ENCODE measurements at places on chromosomes 6 and 20. TPM values are rescaled to one million over a fixed set of nuclear protein-coding genes. Genes with fewer than 3 reads are reported as not detected.

Gene SLC44A4
- not detected for total RNA-seq

Gene THEMIS
- total RNA-seq = not detected

Gene IYD
- not detected for total RNA-seq

Gene RNF144B
- 1.1 TPM for total RNA-seq

Gene PPP1R3G
- total RNA-seq = 1.6 TPM

Gene TRIM40
- total RNA-seq = not detected

Gene MLN
- total RNA-seq = not detected

Gene NCOA5
- total RNA-seq = 13.8 TPM

Gene ATXN1
- total RNA-seq = 11.3 TPM

Gene HIVEP1
- 5.5 TPM for total RNA-seq

Gene FAM217A
- not detected for total RNA-seq

Gene FAM184A
- total RNA-seq = under 0.01 TPM

Gene IL22RA2
- not detected for total RNA-seq

Gene EBF4
- total RNA-seq = 2.9 TPM

Gene LAMA2
- 54.8 TPM for total RNA-seq

Gene OR12D3
- total RNA-seq = not detected

Gene GJA1
- total RNA-seq = 237 TPM

Gene HRH3
- not detected for total RNA-seq

Gene TINAG
- total RNA-seq = not detected

Gene SLC32A1
- total RNA-seq = not detected

Gene DCDC2
- 5.3 TPM for total RNA-seq

Gene MYH7B
- not detected for total RNA-seq

Gene CLDN20
- total RNA-seq = not detected

Gene HTR1E
- total RNA-seq = not detected

Gene CAPN11
- total RNA-seq = not detected

Gene LRP11
- total RNA-seq = 67.0 TPM

Gene RIMS4
- not detected for total RNA-seq

Gene LRRC73
- not detected for total RNA-seq

Gene PRR18
- not detected for total RNA-seq

Gene TNFRSF21
- 12.1 TPM for total RNA-seq
